ENCODE measurements at places on chromosomes 7 and 10.

- no peak for DNase-seq
Observed at GRCh38 chr7:135380351-135380750, 129.6 kb downstream of the CNOT4 start.

DNA sequence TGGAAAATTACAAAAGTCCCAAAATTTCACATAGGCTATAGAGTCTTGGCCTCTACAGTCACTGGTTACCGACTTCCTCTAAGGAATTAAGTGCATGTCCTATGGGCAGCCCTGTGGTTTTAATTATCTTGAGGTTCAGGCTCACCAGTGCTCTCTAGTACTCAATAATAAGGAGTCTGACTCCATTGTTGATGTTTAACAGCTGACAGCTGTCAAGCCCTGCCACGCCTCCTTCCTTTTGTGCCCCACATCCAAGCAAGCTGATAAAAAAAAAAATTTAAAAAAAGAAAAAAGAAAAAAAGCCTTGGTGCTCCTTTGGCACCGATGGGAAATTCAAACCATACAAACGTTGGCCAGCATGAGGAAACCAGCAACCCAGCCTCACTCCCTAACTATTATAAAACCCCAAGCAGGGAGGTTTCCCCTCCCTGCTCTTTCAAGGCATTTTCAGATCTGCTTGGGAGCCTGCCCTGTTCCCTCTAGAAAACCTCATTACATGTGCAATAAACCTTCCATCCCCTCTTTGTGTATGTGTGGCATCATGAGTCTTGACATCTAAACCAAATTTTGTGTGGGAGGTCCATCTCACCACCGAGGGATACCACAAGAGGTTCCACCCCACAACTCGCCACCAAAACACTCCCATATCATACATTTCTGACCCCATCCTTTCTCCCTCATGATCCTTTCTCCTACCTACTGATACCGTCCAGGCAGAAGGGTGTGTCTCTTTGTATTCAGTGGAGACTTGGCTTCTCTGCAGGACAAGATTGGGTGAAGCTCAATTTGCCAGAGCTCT, 70.9 kb upstream of the CCDC71L start:
- peak; percentile 36 for DNase-seq

- no peak for DNase-seq
Observed at GRCh38 chr10:67098461-67098860, 172.6 kb downstream of the LRRTM3 start.

DNA sequence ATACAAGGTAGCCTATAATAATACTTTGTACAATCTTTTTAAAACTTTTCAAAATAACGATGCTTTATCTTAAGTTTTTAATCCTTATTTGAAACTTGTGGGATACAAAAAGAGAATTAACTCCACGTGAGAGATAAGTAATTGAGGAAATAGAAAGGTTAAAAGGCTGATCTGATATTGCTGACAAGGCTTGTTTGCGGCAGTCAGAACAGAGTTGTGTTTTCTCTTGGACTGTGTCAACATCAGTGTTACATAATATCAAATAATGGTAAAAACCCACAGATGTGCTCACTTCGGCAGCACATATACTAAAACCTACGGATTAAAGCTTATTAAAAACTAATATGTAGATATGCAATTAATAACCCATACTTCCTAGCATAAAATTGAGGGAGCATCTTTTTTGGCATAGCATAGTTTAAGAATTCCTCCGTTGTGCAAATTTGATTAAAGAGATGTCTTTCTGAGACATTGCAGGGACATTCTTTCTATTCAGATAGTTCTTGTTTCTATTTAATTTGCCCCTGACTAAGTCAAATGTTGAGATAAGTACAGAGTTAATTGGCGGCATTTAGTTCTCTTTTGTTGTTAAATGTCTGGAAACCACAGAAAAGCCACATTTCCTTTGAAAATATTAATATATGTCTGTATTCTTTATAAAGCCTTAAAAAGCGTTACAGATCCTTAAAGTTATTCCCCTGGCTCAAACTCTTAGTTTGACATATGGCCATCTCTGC, 63.3 kb downstream of the FAM185A start:
- DNase-seq, result peak; percentile 30

DNA sequence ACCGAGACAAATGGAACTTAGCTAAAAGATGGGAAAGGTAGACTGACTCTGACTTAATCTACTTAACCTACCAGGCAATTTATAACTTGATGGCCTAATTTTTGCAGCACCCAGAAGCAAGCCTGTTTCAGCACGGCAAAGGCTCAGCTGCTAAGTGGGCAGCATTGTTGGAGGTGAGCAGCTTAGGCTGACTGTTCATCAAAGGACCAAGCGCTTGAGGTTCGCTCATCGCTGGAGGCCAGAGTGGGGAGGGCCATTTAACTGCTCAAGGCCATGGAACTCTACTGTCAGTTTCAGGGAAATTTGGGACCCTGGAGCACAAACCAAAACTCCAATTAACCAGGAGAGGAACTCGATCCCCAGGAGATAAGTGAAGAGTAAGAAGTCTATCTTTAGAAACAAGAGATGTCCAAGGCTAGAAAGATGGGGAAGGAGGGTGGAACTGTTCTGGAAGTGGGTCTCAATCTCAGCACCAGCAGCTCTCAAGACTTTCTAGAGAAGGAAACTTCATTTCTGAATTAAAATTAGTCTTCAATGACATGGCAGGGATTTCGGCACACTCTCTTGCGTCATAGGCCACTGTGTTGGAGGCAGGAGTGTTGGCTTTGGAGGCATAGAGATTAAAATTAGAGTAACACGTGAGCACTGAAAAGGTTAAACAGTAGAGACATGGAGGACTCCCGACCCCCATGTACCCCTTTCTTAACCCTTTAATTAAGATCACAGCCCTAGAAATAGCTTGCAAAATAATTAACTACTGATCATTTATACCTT, 43.1 kb downstream of the EGFR start:
- DNase-seq, result no peak

GRCh38 chr7:44275957-44276570, 49.3 kb downstream of the CAMK2B start:
- no peak for DNase-seq

- peak; percentile 9 for DNase-seq
Observed at GRCh38 chr7:13117103-13117502, 429.7 kb downstream of the ARL4A start.

GRCh38 chr10:131574363-131574706, 262.8 kb upstream of the TCERG1L start:
- DNase-seq, result no peak

DNA sequence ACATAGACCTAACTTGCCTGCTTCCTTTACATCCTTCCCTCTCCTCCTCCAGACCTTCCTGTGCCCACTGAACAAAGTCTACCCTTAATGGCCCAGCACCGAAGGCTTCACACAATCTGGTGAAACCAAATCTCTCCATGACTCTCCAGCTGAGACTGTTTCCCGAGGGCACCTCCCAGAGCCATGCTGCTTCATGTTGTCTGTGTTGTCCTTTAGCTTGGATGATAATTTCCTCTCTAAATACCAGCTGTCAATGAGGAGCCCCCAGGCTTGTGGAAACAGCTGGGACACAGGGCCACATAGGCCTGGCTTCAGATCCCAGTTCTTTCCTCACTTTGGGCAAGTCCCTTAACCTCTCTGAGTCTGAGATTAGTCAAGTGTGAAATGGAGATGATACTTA, 54.3 kb downstream of the DLD start:
- DNase-seq, result no peak

DNA sequence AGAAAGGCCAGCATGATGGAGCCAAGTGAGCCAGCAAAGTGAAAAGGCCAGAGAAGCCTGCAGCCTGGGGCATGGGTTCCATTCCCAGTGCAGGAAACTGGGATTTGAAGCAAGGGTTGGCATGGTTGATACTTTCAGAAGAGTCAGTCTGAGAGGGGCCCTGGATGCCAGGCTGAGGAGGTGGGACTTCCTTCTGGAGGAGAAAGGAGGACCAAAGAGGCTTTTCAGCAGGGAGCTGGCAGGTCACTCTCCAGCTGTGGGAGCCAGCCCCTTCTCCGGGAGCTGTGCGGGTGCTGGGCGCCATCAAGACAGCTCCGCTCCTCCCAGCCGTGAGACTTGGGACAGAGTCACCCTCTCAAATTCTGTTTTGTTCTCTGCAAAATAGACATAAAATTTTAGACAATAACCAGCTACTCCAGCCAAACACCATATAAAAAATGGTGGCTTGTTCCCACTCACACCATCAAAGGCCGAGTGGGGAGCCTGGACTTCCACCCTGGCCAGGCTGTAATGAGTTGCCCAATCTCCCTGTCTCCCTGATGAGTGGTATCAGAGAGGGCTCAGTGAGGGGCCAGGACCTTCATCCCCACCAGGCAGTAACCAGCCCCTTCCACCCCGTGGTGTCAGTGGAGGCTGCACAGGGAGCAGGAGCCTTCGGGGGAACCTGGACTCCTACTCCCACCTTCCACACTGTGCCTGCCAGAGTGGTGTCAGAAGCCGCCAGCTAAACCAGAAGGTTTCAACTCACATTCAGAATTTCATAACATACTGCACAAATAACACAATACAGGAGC, 133.6 kb upstream of the RET start:
- DNase-seq, result no peak

DNA sequence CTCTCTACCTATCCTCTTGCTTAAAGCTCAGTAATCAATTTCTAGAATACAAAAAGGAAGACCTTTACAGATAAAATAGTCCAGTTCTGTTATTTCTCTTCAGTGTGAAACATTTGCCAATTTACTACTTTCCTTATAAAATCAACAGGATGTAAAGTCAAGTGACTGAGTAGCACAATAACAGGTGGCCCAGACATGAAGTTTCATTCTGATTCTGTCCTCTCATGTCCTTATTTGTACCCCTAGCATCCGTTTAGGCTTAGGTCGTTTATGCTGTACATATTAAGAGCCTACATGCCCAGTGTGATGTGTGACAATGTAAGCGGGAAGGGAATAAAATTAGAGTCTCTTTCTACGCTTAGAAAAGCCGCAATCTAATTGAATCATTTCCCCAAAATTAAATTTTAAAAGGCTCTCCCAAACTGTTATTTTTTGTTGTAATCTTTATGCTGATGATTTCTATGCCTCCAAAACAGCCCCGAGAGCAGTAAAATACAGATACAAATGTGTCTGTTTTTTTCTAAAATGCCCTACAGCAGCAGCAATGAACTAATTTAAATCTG, 29.1 kb downstream of the EPC1 start:
- no peak for DNase-seq

GRCh38 chr10:11045995-11046775, 28.5 kb downstream of the CELF2 start:
- DNase-seq, result no peak

- no peak for DNase-seq
Observed at GRCh38 chr7:47080816-47081215, 501.1 kb downstream of the TNS3 start.

GRCh38 chr10:61633665-61634064, 29.1 kb upstream of the CABCOCO1 start:
- no peak for DNase-seq

- DNase-seq, result no peak
Observed at GRCh38 chr10:83945982-83946718, 193.2 kb upstream of the GHITM start.

GRCh38 chr7:5432691-5433090, 9.1 kb upstream of the TNRC18 start:
- DNase-seq, result no peak

DNA sequence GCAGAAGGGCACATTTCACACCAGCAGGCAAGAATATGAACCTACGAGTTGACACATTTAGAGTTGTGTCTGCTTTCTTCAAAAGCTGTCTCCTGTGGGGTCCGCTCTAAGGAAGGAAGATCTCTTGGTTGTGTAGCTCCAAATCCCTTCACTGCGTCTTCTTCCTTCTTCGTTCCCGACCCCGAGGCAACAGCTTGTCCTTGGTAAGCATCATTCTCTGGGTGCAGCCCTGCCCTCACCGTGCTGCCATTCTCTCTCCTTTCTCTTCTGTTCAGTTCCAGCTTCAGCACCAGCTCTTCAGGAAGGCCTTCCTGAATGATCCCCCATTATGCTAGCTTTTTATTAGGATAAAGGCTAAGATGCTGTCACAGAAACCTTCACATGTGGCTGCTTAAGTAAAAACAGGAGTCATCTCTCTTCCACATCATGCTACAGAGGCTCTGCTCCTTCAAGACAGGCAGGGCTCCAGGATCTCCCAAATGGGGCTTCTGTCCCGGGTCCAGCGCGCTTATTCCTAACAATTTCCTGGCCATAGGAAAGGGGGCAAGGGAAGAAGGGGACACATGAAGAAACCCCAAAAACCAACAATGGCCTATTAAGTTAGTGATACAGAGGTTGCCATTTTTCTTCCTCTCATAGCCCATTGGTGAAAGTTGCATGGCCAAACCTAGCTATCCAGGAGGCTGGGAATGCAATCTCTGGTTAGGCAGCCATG, 52.2 kb upstream of the SHH start:
- no peak for DNase-seq

- DNase-seq, result no peak
Observed at GRCh38 chr7:4207011-4207410, 475.1 kb upstream of the FOXK1 start.

DNA sequence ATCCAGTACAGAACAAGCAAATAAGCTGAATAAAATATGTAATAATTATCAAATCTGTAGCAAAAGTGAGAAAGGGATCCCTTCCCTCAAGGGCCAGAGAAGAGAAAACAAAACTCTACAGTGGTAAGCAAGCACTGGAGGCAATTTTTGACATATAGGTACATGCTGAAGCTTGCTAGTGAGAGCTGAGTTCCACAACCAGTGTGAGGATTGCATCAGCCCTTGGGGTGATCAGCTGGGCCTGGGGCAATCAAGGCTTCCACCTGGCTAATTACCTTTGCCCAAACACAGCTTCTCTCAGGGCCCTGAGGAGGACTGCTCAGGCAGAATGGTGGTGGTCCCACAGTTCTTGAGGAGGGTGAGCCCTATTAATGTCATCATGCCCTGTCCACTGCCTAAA, 134.4 kb upstream of the DLX6 start:
- no peak for DNase-seq

GRCh38 chr10:24407928-24408327, 199.0 kb downstream of the KIAA1217 start:
- DNase-seq, result no peak

DNA sequence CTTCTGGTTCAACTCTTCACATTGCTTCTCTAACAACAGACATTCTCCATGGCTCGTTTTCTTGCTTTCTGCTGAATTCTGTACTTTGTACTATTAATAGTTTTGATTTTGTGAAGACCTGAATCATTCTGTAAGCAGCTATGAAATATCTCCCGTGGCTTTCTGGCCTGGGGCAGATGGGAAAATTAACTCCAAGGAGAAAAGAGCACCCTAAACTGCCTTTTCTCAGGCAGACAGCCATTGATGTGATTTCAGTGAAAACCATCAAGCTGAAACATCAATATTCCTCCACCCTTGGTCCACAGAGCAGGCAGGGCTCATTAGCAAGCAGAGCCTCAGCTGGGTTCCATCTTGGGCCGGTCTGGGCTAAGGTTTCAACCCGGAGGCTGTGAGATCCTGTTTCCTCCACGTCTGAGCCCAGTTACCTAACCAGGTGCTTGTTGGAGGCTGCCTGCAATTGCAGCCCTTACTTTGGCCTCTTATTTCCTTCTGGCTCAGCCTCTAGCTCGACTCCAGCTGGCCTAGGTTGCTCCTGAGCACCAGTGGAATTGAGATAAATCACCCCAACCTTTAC, 21.1 kb upstream of the EZH2 start:
- DNase-seq, result no peak

- no peak for DNase-seq
Observed at GRCh38 chr10:3446221-3446620, 273.6 kb upstream of the PITRM1 start.

GRCh38 chr7:113093561-113093960, 6.9 kb upstream of the GPR85 start:
- no peak for DNase-seq

- DNase-seq, result no peak
Observed at GRCh38 chr7:74627661-74628411, 29.7 kb upstream of the GTF2I start.

- peak; percentile 85 for DNase-seq
Observed at GRCh38 chr10:97408496-97408992, 7.4 kb upstream of the RRP12 start.

GRCh38 chr7:27774717-27775328, 34.9 kb downstream of the TAX1BP1 start:
- DNase-seq, result peak; percentile 34
